ENCODE measurements at places on chromosomes 3 and 15. TPM values are rescaled to one million over a fixed set of nuclear protein-coding genes. Genes with fewer than 3 reads are reported as not detected.
A peak's percentile ranks its signal among the peaks of the same experiment; 100 is the strongest.

DNA sequence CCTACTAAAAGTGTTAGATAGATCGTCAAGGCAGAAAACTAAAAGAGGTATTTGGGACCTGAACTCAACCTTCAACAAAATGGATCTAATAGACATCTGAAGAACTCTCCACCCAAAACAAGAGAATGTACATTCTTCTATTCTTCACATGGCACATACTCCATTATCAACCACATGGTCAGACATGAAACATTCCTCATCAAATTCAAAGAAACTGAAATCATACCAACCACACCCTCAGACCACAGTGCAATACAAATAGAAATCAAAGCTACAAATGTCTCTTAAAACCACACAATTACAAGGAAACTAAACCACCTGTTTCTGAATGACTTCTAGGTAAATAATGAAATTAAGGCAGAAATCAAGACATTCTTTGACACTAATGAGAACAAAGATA, 984.1 kb upstream of the GBE1 start:
- DNase-seq: no peak

GRCh38 chr15:66105286-66106265, 148.0 kb downstream of the MEGF11 start:
- no peak for DNase-seq

GRCh38 chr3:149678351-149678950, 20.6 kb upstream of the WWTR1 start:
- DNase-seq: no peak

GRCh38 chr3:168459226-168459784, 363.6 kb upstream of the GOLIM4 start:
- DNase-seq: no peak

DNA sequence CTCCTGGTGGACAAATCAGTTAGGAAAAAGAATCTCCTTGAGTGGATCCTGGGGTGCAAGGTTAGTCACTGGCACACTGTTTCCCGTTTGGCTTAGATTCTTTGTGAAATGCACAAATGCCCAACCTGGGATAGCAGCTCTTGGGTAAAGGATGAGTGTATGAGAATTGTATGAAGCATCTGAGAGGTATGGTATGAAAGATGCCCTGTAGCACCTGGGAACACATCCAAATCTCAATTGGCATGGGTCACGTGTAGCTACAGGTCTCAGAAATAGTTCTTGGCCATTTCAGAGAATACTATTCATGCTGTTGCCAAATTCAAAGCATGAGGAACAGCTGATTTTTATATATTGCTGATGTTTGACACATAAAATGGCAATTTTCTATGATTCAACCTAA, 84.3 kb downstream of the KCNH8 start:
- DNase-seq: no peak

- DNase-seq: no peak
Measured at GRCh38 chr15:65920825-65921309, 51.6 kb downstream of the RAB11A start.

GRCh38 chr3:142853270-142854168, 35.4 kb downstream of the PCOLCE2 start:
- peak; percentile 53 for DNase-seq

DNA sequence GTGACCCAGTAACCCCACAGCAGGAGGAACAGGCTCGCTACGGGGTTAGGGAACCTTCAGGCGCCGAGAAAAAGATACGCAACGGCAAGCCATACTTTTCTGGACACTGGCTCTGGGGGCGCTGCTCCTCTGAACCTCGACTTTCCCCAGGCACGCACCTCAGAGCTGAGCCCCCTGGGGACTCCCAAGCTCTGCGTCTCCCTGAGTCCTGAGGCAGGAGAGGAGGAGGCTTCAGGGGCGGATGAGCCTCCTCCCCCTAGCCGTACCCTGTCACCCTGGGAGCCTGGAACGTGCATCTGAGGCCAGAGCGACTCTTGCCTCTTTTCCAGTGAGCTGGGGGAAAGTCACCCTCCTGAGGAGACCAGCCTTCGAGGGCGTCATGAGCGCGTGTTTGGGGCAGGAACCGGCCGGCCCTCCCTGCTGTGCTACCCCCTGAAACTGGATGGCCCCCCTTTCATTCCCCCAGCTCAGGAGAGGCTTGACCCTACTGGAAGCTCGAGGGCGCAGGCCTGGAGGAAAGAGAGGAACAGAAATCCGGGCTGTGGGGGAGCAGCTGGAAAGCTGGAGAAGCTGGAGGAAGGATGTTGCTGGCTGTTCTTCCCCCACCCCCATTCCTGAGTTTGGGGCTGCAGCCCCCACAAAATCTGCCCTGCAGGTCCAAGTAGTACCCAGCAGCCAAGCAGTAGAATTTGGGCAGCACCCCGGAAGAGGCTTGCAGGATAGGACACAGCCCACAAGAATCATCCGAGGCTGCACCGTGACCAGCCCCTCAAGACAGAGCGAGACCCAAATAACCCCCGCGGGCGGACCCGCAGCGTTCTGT, 25.1 kb upstream of the POLG start:
- no peak for DNase-seq

DNA sequence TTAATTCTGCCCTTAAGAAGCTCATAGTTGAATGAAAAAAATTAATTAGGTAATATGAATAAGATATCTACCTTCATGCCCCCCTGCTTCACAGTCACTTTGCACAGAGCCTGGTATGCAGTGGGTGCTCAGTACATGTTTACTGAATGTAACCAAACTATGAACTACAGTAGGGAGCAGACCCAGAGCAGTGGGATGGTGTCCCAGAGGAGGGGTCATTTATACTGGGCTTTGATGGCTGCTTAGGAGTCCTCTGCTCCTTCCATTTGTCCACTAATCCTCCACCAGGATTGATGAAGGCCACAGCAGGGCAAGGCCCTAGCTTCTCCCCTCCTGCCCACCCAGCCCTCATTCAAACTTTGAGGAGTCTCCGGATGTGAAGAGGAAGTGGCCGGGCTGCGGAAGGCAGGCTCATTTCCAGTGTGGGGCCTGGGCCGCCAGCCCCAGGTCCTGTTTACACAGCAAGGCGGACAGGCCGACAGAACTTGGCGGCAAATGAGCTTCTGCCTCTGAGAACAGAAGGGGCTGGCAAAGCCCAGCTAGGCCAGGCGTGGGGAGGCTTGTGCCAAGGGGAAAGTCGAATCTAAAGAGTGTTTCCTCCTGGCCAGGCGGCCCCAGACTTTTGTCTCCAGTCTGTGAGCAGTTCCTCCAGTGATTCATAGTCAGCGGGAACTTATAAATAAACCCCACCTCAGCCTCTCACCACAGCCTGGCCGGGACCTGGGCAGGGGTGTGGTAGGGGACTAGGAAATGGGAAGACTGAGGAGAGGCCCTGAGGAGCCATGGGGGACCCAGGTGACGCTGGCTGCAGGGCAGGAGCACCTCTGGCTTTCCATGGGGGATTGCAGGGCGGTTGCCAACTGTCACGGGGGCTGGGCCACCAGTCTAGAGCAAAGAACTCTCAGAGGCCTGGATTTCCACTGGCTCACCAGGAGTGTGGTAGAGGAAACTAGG, 51.6 kb upstream of the LCTL start:
- no peak for DNase-seq

GRCh38 chr3:50447290-50447840, 56.1 kb downstream of the CACNA2D2 start:
- DNase-seq: no peak

- DNase-seq: no peak
Measured at GRCh38 chr3:22364851-22365250, 613.8 kb upstream of the ZNF385D start.

The RTP4 gene
- polyA plus RNA-seq: 0.70 TPM

The C3orf62 gene
- polyA plus RNA-seq: 13.1 TPM

The TTLL13 gene
- polyA plus RNA-seq: 0.45 TPM

The PAQR5 gene
- 35.1 TPM for polyA plus RNA-seq

The SLCO2A1 gene
- polyA plus RNA-seq: 19.5 TPM

The JMJD7 gene
- 13.6 TPM for polyA plus RNA-seq

The ARPP19 gene
- polyA plus RNA-seq: 147 TPM

The MUSTN1 gene
- 0.38 TPM for polyA plus RNA-seq

The PIERCE2 gene
- polyA plus RNA-seq: 6.6 TPM

All from left kidney (tissue), 8 donors.